T-helper 17 cell (primary cell): ENCODE measurements at places on chromosomes 1 and 21. TPM values are rescaled to one million over a fixed set of nuclear protein-coding genes. Genes with fewer than 3 reads are reported as not detected.

DNA sequence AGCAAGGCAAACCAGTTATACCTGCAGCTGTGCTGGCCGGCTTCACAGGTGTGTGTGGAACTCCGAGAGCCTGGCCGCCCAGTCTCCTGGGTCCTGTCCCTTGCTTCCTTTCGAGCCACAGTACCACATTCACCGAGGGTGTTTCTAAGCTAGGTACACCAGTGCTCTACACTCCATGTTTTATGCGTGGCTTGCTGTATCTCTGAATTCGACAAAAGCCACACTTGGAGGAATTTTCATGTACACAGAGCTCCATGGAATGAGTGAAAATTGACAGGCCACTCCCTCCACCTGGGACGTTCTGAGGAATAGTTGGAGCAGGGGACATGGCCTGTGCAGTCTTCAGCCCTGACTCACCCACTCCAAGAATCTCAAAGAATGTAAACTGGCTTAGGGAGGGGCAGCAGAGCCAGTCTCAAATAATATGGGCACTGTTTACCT, 14.0 kb downstream of the ETS2 start:
- no peak for DNase-seq

DNA sequence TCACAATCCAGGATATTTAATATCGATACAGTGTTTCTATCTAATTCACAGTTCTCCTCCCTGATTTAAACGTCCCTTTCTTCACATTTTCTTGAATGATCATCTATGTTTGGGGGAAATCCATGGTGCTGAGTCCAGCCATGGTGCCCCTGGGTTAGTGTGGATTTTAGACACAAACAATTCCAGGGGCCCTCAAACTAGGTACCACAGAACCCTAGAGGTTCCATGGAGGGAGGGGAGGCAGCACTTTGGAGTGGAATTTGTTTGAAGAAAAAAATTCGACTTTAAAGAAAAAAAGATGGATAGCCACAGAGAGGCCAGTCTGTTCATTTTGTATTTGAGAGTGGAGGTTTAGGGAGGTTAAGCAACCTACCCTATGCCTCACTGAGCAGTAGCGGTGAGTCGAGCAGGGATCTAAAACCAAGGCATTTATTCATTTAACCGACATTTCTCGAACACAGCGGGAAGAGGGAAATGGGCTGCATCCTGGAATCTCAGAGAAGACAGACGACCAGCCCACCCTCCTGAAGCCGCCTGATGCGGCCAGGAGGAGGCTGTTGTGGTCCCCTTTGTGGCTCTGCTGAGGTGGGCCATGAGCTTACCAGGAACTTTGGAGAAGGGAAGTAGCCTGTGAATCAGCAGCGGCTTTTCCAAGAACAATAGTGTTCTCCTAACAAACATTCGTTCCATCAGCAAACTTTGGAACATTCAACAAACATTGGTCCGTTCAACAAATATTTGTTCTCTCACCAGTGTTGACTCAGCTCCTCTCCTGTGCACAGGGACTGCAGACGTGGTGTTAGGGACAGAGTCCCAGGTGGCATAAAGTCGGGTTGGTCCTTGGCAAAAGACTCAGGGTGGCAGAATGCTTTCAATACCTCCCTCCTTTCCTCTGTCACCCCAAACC, 103.5 kb upstream of the ZBTB40 start:
- DNase-seq = no peak

GRCh38 chr1:172338295-172338735, 82.2 kb upstream of the C1orf105 start:
- DNase-seq = no peak

DNA sequence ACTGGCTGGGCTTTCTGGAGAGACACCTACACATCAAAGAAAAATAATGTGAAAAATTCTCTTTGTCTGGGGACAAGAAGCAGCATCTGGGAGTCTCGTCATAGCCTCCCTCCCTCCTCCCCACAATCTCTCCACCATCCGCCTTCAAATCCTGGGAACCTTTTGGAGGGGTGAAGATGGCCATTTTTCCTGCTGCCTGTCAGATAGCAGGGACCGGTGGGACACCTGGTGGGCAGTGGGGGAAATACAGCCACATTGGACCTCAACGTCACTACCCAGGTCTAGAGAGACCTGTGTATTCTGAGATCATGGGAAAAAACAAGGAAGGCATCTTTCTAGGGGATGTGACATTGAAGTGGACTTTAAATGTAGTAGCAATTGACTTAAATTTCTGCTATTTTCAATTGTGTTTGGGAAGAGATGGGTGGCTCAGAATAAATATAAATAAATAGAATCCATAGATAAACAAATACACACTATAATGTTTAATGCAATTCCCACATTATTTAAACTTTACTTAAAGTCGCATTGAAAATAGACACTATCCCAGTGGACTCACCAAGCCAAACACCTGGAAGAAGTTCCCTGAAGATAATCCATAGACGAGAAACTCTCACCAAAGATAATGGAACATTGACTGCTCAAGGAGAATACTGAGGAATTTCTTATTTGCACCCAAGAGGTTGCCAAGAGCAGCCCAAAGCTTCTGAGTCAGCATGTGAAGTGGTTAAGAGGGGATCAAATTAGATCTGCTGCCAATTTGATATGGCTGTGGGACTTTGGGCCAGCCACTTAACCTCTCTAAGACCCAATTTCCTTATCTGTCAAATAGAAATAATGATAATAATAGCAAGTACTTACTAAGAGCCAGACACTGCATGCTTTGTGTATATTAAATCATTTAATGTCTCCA, 147.6 kb upstream of the CAMK1G start:
- DNase-seq = no peak

DNA sequence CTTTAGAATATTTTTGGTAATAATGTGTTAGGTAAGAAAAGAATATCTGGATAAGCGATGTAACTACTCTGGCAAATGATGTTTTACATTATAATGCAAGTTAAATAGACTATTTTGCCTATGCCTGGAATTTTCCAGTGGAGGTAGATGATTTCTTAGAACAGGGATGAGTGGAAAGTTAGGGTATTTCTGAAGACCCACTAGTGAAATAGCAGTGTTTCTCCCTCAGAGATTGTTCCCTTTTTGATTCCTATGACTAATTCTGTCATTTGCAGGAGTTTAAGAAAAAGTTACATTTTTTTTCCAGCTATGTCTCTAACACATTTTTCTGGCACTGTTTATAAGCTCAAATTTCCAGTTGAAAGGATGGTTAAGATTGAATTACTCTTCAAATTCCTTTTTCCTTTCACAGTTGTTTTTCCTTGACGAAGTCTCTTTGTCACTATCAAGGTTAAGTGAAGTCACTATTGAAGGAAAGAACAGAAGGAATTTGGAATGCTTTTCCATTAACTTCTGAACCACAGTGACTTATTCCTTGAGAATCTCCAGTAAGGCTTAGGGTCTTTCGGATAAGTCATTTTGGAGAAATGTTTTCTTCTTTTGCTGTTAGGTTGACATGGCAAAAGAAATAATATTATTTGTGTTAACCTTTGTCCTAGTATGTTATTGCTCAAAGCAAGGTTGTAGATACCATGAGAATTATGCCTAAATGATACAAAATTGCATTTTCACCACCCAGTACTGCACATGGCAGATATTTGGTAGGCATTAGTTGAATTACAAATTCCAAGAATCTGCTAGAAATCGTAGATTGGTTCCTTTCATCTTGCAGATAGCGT, 42.9 kb upstream of the ZNF326 start:
- no peak for DNase-seq

DNA sequence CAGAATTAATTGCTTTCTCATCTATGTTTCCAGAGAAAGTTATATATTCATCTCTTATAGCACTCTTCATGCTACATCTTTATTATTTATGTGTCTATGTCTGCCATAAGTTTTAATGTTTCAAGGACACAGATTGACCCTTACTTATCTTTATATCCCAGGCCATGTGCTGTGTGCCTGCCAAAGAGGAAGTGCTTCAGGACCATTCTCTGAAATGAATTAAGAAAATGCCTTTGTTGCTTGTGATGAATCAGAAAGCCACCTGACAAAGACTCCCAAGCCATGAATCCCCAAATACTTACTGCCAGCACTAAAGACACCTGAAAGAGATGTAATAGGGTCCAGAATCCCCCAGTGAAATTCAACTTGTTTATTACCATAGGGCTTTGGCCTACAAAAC, 342.1 kb upstream of the C1orf87 start:
- DNase-seq = no peak

GRCh38 chr1:10629091-10629815, 154.5 kb downstream of the PEX14 start:
- DNase-seq = peak; percentile 10

DNA sequence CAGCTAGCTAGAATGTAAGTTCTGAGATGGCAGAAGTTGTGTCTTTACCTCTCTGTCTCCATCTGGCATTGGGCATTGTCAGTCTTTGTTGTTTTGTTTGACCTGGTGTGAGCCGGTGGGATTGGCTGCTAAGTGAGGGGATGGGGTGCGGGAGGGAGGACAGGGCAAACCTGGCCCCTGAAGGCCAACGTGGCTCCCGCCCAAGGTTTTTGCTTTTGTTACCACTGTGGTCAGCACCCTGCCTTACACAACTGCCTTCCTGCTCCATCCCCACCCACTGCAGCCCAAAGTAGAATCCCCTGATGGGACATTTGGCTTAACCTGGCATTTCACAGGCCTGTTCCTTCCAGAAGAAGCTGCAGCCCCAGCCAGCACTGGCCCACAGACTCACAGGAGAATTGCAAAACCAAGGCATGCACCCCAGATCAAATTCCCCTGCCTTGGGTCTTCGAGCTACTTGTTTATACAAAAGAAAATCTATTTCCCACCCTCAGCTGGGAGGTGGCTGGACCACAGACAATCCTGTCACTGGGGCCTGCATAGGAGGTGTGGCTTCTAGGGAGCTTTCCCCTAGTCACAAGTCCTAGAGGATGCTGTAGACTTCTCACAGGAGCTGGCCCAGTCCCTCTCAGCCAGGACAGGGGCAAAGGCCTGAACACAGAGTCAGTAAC, 147.5 kb downstream of the TRABD2B start:
- no peak for DNase-seq

- DNase-seq = no peak
Measured at GRCh38 chr1:147924813-147925212, 3.4 kb upstream of the GPR89B start.

DNA sequence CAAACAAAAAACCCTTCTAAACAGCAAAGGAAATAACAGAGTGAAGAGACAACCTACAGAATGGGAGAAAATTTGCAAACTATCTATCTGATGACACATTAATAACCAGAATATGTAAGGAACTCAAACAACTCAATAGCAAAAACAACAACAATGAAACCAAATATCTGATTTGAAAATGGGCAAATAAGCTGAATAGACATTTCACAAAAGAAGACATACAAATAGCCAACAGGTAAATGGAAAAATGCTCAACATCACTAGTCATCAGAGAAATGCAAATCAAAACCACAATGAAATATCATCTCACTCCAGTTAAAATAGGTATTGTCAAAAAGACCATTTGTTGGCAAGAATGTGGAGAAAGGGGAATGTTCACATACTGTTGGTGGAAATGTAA, 57.6 kb upstream of the RC3H1 start:
- DNase-seq = no peak

- no peak for DNase-seq
Measured at GRCh38 chr1:236024641-236025040, 40.2 kb downstream of the NID1 start.

- DNase-seq = peak; percentile 19
Measured at GRCh38 chr1:15246960-15247614, at the start of gene FHAD1. Gene FHAD1, plus strand, starts transcription at chr1:15247223. Its CDS starts 4,562 bp downstream, at chr1:15251785.

GRCh38 chr1:45009956-45010854, 919 bp downstream of the HECTD3 start:
- no peak for DNase-seq

DNA sequence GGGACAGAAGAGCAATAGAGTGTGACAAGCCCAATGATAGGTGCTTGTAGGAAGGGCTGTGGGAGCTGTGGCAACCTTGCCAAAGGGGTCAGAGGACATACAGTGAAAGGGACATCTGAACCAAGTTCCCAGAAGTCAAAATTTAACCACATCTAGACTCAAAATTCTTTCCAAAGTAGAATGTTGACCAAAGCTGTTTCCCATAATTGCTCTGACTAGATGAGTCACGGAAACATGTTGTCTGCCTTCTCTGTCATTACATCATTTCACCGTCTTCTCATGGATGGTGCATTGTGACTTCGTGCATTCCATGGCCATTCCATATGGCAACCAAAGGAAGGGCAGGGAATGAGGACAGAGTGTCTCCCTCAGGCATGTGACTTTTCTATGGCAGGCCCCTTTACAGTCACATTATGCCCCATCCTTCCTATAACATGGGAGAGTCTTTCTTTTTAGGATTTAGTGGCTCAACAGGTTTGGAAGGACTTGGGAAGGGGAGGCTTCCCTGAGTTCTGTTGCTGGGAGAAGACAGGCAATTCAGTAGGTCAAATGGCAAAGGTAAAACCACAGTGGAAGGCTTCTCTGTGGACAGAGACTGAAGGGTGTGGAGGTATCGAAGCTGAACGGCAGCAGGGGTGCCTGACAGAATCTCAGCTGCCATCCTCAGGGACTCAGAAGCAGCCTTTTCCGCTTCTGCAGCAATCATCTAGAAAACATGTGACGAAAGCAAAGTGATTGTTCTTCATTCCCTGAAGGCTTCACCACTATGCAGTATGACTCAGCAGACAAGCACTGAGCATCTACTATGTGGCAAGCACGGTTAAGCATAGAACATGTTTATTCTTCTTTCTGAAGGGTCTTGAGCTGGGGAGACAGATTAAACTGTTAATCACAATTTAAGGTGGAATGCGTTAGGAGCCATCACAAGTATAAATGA, 24.7 kb downstream of the NPHS2 start:
- no peak for DNase-seq

- DNase-seq = no peak
Measured at GRCh38 chr21:40640266-40640789, 206.6 kb downstream of the DSCAM start.

- peak; percentile 41 for DNase-seq
Measured at GRCh38 chr1:109499661-109500536, 6.0 kb downstream of the CYB561D1 start.

- DNase-seq = no peak
Measured at GRCh38 chr1:225660544-225660946, 7.6 kb upstream of the ENAH start.

DNA sequence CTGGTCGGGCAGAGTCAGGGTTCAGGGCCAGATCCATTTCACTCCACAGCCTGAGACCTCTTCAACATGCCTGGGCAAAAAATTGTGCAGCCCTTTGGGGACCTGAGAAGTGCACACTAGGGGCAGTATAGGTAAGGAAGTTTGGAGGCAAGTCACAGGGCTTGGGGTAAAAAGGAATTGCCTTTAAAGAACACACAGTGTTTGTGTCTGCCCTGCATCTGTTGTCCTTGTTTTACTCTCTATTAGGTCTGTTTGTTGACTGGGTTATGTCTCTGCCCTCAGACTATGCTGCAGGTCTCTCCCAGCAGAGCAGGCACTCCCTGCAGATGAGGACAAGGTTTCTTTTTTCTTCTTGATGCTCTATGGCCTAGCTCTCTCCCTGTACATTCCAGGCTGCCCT, 22.0 kb downstream of the LDLRAD2 start:
- DNase-seq = no peak

Gene GABRD
- total RNA-seq = not detected

Gene WNT2B
- 0.13 TPM for total RNA-seq

Gene UTS2
- total RNA-seq = 1.0 TPM

Gene ANKRD34A
- 0.70 TPM for total RNA-seq

Gene OR11L1
- total RNA-seq = 1.3 TPM

Gene PKLR
- not detected for total RNA-seq

Gene HCRTR1
- not detected for total RNA-seq

Gene GSTM3
- 5.6 TPM for total RNA-seq
